Ovary (tissue), 10 donors: ENCODE measurements at places on chromosomes 11 and 22. TPM values are rescaled to one million over a fixed set of nuclear protein-coding genes. Genes with fewer than 3 reads are reported as not detected.

The MMP13 gene
- not detected for total RNA-seq

DNA sequence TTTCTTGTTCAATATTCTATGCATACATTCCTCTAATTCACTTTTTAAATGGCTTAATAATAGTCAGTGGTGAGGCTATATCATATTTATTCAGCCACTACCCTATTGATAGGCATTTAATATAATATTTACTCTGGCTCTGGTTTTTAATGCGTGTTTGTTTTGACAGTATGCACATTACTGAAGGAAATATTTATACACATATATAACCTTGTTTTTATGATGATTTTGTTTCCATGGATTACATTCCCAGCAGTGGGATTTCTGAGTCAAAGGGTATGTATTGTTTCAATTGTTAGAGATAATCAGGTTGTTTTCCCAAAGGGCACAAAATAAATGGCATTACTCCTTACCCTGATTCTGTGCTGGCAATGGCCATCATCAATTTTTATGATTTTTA lies 105.8 kb downstream of the UVRAG start:
- H3K4me1 ChIP-seq: peaks cover 2% of the 10 kb centered on the region
- H3K27ac ChIP-seq: no peak overlapping the region
- DNase-seq: no peak
- H3K36me3 ChIP-seq: no peaks in the 10 kb centered on the region
- no peaks in the 10 kb centered on the region for H3K27me3 ChIP-seq

GRCh38 chr11:7892840-7893254 lies 38.2 kb downstream of the OR10A6 start:
- H3K36me3 ChIP-seq: no peaks in the 10 kb centered on the region
- no peaks in the 10 kb centered on the region for H3K4me1 ChIP-seq
- H3K27ac ChIP-seq: no peak overlapping the region
- DNase-seq: no peak
- no peaks in the 10 kb centered on the region for H3K27me3 ChIP-seq

GRCh38 chr22:27024982-27025381 lies 367.6 kb downstream of the MIAT start:
- no peaks in the 10 kb centered on the region for H3K4me1 ChIP-seq
- no peak for DNase-seq
- H3K27me3 ChIP-seq: no peaks in the 10 kb centered on the region
- no peak overlapping the region for H3K4me3 ChIP-seq
- H3K36me3 ChIP-seq: no peaks in the 10 kb centered on the region

GRCh38 chr22:42766860-42767259 lies 46.2 kb upstream of the A4GALT start:
- H3K27ac ChIP-seq: no peak overlapping the region
- DNase-seq: no peak
- no peak overlapping the region for H3K4me3 ChIP-seq
- no peaks in the 10 kb centered on the region for H3K36me3 ChIP-seq

GRCh38 chr11:45083544-45084087 lies 62.8 kb upstream of the PRDM11 start:
- no peak overlapping the region for H3K4me3 ChIP-seq
- H3K4me1 ChIP-seq: no peaks in the 10 kb centered on the region
- no peaks in the 10 kb centered on the region for H3K36me3 ChIP-seq

DNA sequence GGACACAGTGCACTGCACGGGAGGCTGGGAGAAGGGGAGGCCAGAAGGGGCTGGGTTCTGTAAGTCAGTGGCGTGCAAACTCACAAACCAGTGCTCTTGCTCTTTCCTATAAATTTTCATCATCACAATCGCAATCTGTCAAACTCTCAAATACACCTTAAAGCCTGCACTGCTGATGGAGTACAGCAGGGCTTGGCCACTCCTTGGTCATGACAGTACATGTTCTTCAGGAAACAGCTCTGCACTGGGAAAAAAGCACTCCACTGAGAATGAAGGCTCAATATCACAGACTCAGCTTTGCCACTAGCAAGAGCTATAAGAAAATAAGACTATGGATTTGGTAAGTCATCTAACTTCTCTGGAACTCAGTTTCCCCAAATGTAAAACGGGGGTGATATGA lies 111.0 kb downstream of the RBFOX2 start:
- H3K4me1 ChIP-seq: peaks cover 39% of the 10 kb centered on the region
- no peaks in the 10 kb centered on the region for H3K36me3 ChIP-seq
- H3K27me3 ChIP-seq: no peaks in the 10 kb centered on the region
- no peak for DNase-seq
